Fibroblast of mammary gland (primary cell): ENCODE measurements at places on chromosomes 6 and 20.

GRCh38 chr6:155194399-155194798 is 69.4 kb upstream of the CLDN20 start:
- no peak for DNase-seq

- DNase-seq, result peak; percentile 74
Measured at GRCh38 chr6:25389471-25389870, 110.3 kb downstream of the CARMIL1 start.

DNA sequence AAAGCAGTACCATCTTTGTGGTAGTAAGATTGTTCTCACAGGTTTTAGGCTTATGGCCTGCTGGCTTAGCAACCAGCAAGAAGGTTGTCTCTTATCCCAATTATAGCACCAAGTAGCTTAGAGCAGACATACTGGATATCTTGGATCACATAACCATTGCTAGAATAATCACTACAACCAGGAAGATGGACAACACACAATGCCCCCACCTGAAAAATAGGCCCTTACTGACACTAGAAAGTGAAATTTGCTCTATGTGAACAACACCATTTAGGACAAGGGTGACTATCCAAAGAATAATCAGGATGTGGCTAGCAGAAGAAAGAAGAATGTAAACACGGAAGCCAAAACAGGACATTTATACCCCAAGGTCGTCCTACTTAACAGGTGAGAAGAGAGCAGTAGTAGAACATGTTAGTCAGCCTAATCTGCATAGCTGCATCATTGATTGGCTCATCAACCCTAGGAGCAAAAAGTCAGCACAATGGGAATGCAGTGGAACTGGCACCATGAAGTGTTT is 172.7 kb upstream of the MARCKS start:
- no peak for DNase-seq

DNA sequence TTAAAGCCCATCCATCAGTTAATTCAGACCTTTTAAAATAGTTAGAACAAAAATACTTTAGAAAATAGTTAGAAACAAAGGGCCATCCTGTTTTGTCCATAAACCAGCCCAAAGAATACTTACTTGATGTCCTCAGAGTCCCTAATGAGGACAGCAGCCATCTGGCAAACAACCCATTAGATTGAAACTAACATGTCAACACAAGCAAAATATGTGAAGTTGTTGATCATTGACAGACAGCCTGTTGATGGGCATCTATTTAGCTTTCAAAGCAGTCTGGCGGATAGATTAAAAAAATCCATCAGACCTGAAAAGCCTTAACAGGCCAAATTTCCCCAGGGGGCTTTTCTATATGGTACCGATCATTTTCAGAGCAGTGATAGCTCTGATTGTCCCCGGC is 154.2 kb upstream of the TSHZ2 start:
- no peak for DNase-seq

GRCh38 chr20:34110745-34111641 is 1.1 kb downstream of the EIF2S2 start:
- DNase-seq, result peak; percentile 70
